ENCODE measurements at places on chromosomes 4 and X. TPM values are rescaled to one million over a fixed set of nuclear protein-coding genes. Genes with fewer than 3 reads are reported as not detected.

DNA sequence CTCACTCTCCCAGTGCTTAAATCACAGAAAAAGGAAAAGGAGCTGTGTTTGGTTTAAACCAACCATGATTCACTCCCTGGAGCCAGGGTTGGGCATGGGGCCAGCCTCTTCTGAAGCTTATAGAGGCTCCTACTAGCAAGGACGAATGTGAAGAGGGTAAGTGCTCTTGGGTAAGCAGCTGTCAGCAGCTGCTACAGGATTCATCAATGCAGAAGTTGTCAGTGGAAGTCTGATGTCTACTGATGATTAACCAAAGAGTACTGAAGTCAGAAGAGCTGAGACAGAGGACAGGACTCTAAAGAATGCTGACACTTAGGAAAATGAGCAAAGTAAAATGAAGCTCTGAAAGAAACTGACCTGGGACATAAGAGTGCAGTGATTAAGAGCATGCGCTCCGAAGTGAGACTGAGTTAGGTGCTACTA is 32.7 kb upstream of the JADE1 start:
- DNase-seq: peak; percentile 66

GRCh38 chr4:118351851-118352827 is 664 bp downstream of the PRSS12 start:
- no peak for DNase-seq

The UGT2A3 gene
- total RNA-seq: not detected

GRCh38 chrX:74458736-74459135 is 37.4 kb downstream of the SLC16A2 start:
- DNase-seq: no peak

DNA sequence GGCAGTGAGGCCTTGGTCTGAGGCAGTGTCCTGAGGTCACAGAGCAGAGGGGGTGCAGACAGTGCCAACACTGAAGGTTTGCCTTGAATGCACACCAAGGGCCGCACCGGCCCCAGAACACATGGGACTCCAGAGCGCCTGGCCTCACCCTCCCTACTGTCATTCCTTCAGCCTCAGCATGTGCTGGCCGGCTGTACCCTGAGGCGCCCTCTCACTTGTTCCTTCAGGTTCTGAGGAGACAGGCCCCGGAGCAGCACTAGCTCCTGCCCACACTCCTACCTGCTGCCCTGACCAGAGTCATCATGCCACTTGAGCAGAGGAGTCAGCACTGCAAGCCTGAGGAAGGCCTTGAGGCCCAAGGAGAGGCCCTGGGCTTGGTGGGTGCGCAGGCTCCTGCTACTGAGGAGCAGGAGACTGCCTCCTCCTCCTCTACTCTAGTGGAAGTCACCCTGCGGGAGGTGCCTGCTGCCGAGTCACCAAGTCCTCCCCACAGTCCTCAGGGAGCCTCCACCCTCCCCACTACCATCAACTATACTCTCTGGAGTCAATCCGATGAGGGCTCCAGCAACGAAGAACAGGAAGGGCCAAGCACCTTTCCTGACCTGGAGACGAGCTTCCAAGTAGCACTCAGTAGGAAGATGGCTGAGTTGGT is 2.4 kb downstream of the MAGEA12 start:
- no peak for DNase-seq

DNA sequence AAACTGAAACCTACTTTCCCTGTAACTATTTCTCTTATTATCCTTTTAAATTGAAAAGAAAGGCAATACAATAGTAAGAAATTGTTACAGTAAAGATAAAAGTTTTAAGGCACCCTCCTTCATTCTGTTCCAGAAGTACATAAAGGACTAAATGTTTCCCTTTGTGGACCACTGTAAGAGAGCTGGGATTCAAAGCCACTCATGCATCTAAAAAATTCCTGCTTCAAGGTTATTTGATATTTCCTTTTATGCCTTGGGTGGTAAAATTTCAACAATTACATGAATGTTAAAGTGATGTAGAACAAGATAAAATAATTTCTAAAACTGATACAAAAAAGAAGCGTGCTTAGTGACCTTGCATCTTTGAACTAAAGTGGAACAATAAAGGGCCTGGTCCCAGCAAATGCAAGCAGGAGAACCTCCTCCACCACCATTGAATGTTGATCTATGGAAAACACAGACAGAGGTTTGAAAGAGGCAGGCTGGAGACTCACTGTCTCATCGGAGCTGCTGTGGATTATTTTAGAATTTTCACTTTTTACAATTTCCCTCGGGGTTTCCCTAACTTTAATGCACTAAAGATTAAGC is 42.3 kb upstream of the PRSS12 start:
- no peak for DNase-seq

The CFP gene
- 3.0 TPM for total RNA-seq

- DNase-seq: no peak
Observed at GRCh38 chr4:158157412-158157811, 15.4 kb downstream of the GASK1B start.

DNA sequence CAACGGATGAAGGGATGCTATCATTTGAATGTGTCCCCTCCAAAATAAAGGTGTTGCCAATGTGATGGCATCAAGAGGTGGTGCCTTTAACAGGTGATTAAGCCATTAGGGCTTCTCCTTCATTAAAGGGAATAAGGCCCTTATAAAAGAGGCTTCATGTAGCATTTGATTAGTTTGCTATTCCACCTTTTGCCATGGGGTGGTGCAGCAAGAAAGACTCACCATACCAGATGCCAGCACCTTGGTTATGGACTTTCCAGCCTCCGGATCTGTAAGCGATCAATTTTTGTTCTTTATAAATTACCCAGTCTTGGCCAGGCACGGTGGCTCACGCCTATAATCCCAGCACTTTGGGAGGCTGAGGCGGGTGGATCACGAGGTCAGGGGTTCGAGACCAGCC is 7.9 kb upstream of the SLC25A43 start:
- DNase-seq: no peak

DNA sequence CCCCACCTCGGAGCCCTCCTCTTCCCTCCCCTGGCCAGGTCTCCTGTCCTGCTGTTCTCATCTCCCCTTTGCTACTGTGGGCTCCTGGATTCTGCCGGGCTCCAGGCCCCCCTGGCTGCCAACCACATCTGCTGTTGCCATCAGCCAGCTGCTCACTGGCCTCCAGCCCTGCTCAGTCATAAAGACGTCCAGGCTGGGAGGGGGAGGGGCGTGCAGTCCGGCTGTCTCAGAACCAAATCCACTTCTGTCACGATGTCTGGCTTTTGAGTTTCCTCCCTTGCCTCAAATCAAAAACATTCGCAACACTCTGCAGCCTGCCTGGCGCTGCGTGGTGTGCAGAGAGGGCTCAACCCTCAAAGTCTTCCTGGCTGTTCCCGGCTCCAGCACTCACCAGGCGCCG is 7.1 kb downstream of the RASL11B start:
- peak; percentile 75 for DNase-seq

- no peak for DNase-seq
Observed at GRCh38 chrX:153421856-153422255, 10.6 kb downstream of the ZFP92 start.

The SMR3B gene
- not detected for total RNA-seq

The UTP14A gene
- total RNA-seq: 7.5 TPM

DNA sequence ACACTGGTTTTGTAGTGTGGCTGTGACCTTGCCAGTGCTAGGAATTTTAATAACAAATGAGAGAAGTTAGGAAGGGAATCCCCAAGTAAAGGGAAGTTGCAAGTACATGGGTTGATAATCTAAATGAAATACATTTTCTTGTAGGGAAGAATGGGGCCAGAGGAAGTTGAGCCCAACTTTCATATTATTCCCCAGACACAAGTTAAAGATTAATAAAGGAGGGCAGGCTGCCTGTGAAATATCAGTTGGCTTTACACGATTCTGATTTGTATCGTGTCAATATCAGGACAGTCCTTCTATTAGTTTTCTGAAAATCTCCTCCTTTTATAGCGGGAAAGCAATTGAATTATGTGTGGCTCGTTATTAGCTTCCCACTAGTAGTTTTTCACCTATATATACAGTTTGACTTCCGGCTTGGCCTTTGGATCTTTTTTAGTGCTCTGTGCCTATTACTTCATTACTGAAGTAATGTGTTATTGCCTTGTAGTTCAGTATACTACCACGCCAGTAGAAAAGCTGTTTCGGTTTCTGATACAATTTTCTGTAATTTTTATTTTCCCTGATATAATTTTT is 1.7 kb downstream of the PDLIM5 start:
- no peak for DNase-seq
